ENCODE measurements at places on chromosomes 11 and 22.

- no peak for DNase-seq
Observed at GRCh38 chr22:35311551-35311999, 11.9 kb downstream of the TOM1 start.

GRCh38 chr22:37198258-37199102 is 10.4 kb upstream of the C1QTNF6 start:
- DNase-seq: peak; percentile 89

DNA sequence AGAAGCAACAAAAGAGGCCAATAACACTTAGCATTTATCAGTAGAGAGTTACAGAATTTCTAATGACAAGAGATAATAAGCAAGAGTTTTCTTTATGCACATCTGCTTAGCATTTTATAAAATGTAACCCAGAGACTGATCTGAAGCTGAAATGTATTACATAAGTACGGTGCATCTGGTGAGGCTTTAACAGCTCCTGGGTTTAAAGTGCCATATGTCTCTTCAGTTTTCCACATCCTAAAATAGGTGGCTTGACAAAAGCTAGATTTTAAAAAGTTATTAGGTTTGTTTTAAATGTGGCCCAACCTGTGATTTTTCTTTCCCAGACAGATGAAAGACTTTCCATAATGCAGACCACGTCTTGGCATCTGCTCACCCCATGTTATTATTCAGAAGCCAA is 620.7 kb upstream of the ARHGAP42 start:
- DNase-seq: no peak

GRCh38 chr22:46462726-46463371 is 74.6 kb downstream of the CELSR1 start:
- no peak for DNase-seq

- DNase-seq: peak; percentile 76
Observed at GRCh38 chr22:50252082-50253045, 1.3 kb upstream of the HDAC10 start.

DNA sequence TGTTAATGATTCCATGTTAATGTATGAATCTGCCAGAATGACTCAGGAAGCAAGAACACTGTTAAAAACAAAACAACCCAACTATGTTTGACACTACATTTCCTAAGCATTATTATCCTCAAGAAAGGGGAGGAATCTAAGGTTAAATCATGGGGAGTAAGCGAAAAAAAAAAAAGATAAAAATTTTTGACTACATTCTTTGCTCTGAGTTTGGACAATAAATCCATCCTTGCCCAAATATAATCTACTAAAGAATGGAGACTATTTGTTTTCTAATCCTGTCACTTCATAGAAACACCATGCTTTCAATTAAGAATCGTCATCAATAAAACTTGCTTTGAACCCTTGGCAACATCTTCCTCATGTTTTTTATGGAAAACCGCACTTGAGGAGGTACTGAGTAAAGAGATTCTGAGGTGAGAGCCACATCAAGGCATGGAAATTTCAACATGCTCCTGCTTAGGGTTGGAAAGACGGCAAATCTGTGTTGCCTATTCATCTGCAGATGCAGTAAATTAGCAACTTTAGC is 9.7 kb downstream of the MAML2 start:
- DNase-seq: no peak

- no peak for DNase-seq
Observed at GRCh38 chr22:27541836-27542235, 259.7 kb downstream of the MN1 start.

DNA sequence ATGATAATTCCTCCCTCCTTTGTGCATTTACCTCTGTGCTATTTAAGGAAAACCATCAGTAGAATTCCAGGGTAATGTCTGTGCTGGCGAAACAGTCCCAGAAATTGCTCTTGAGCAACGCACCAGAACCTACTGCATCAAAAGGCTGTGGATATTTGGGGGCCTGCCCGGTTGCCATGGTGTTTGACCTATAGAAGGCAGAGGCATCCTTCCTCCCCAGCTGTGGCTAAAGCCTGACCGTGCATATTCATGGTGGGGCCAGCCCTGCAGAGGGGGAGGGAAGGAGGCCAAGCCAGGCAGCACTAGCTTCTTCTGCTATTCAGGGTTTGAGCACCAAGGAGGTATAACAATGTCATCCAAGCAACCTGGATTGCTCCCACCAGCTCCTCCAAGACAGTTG is 215.0 kb upstream of the E2F8 start:
- peak; percentile 18 for DNase-seq

DNA sequence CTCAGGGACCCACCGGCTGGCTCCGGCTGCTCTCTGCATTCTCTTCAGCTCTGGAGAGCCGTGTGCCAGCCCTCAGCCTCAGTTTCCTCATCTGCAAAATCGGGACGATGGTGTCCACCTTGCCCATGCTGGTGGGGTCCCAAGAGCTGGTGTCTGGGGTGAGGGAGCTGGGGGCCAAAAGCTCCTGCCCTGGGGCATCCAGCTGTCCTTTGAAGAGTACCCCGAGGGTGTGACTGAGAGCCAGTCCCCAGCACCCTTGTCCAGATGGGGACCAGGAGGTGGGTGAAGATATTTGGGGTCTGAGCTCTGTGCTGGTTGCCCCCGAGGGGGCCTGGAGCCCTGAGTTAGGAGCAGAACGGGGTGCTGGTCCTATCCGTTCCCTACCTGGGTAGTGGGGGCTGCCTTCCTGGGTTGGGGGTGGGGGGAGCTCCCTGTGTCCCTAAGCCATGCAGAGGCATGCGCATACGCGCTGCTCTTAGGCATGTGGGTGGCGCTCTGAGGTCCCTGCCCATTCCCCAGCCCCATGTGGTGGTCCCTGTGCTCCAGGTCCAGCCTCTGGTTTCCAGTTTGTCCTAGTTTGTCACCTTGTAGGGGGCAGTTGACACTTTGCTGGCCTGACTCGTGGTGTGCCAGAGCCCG is 4.9 kb downstream of the LRP5 start:
- no peak for DNase-seq

GRCh38 chr22:32628628-32629572 is 154.3 kb downstream of the FBXO7 start:
- no peak for DNase-seq

GRCh38 chr11:104275992-104276391 is 112.0 kb upstream of the PDGFD start:
- DNase-seq: no peak

DNA sequence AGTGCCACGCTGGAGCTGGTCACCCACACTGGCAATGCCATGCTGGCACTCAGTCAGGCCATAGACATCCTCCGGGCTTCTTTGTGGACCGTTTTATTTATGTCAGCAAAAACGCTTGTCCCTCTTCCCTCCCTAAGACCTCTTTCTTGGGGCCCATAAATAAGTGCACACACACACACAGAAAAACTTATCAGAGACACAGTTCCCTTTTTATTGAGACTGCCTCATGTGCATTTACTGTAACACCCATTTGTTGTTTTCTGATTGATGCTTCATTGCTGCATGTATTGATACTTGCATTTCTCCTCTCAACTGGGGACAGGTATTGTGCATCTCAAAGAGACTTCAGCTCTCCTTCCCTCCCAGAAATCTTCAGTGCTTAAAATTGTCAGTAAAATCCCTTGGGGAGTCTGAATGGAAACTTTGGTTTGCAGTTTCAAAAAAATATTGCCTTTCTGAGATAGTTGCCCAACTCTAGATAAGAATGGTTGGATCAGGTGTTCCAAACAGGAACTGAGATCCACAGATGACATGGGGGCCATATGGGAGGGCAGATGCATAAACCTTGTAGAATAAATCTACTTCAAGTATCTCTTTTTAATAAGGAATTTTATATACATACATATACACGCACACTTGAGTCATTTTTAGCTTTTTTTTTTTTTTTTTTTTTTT is 50.9 kb downstream of the PPP2R1B start:
- no peak for DNase-seq

DNA sequence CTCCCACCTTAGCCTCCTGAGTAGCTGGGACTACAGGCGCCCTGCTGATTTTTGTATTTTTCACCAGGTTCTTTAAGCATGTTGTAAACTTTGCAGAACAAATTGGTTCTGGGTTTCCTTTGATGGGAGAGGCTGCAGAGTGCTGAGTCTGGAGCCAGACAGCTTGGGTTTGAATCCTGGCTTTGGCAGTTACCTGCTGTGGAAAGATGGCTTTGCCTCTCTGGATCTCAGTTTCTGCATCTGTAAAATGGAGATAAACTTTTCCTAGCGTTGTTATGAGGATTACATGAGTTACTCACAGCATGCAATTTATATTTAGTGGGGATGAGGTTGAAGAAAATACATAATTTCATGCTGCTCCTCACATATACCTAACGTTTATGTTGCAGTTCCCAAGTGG is 19.1 kb downstream of the ZNRF3 start:
- DNase-seq: no peak

DNA sequence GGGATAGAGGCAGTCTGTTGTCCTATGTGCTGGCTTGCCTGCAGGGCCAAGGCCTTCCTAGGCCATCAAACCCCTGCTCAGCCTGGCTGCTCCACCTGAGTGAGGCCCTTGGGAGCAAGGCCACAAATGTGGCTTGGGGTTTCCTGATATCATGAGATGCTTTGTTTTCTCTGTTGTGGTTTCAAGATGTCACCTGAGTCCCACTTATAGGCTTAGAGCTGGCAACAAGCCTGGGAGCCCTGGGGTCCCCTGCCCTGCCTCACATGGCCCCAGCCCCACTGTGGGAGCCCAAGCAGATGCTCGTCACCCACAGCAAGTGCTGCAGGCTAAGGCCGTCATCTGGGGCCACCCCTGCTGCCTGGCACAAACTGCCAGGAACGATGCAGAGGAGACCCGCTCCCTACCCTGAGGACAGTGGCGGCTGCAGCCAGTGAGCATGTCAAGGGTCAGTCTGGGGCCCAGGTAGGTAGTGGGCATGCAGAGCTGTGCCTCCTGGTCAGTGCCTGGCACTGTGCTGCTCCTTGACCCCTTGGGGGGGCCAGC is 75.4 kb upstream of the KCNQ1OT1 start:
- no peak for DNase-seq

- DNase-seq: no peak
Observed at GRCh38 chr22:22886546-22886945, 1.1 kb upstream of the IGLL5 start.

GRCh38 chr22:47123006-47123826 is 360.8 kb downstream of the TBC1D22A start:
- DNase-seq: no peak

- DNase-seq: no peak
Observed at GRCh38 chr11:43879789-43880639, 617 bp upstream of the ALKBH3 start.

- no peak for DNase-seq
Observed at GRCh38 chr11:26704249-26704648, 17.6 kb downstream of the SLC5A12 start.

DNA sequence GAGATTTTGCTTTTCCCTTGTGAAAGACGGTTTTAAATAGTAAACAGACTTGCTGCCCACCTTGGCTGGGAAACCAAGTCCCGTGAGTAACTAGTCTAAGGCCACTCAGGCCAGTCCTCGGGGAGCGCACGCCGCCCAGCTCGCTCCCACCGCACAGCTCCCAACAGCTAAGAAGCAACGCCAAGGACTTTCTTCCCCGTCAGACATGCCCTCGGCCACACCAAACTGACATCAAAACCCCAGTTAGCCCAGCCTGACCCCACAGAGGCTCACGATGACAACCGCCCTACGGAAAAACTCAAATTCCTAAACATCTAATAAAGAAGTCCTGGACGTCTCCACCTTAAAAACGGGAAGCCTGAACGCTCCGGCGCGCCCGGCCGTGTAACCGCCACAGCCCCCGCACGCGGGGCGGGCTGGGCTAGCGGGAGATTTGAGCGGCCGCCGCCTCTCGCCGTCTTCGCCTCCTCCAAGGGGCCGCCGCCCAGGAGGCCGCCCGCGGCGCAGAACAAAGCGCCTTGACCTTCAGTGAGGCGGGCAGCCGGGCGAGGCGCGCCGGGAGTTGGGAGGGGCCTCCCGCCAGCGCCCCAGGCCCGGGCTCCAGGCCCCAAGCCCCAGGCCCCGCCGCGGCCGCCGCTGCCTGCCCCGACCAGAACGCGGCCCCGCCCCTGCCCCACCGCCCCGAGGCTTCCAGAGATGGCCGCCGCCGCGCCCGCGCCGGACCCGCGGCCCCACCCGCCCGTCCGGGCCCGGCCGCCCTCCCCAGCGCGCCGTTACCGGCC is 486 bp downstream of the NAP1L4 start:
- DNase-seq: peak; percentile 44

DNA sequence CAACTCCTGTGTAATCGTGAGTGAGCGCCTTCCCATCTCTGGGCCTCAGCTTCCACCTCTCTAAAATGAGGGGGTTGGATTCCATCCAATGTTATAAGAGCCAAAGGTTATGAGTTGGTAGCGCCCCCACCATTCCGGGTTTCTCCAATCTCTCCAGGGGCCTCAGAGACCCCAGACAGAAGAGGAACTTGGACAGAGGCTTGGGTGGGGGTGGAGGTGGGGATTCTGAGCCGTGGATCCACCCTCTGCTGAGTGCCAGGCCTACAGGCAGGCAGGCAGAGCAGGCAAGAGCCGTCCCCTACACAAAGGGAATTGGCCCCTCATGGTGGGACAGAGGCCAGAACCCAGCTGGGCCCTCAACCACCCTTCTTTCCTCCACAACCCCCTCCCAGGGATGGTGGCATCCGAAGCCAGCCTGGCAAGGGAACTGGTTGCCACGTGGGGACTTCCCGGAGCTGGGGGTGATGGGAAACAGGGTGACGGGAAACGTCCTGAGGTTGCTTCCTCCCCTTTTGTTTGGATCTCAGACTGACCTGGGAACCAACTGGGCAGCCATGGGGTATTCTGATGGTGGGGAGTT is 31.8 kb downstream of the TXN2 start:
- DNase-seq: no peak

- no peak for DNase-seq
Observed at GRCh38 chr11:6197466-6198200, 1.4 kb upstream of the OR52W1 start.

- no peak for DNase-seq
Observed at GRCh38 chr22:33144721-33145120, 86.5 kb upstream of the SYN3 start.

- DNase-seq: no peak
Observed at GRCh38 chr11:9726321-9727022, 62.6 kb downstream of the SWAP70 start.

GRCh38 chr11:69636512-69637197 is 4.3 kb upstream of the CCND1 start:
- DNase-seq: no peak

- no peak for DNase-seq
Observed at GRCh38 chr11:6962141-6962540, 35.9 kb downstream of the ZNF215 start.

- DNase-seq: no peak
Observed at GRCh38 chr11:28834877-28835276, 726.7 kb downstream of the METTL15 start.

DNA sequence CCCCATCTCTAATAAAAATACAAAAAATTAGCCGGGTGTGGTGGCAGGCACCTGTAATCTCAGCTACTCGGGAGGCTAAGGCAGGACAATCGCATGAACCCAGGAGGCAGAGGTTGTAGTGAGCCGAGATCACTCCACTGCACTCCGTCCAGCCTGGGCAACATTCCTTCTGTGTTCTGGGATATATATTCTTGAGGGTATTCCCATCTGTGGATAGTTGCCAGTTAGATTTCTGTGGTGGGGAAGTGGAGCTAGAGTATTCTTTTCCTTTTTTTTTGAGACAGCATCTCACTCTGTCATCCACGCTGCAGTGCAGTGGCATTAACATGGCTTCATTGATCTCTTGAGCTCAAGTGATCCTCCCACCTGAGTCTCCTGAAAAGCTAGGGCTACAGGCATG is 9.1 kb upstream of the ZNF74 start:
- DNase-seq: no peak

GRCh38 chr11:80317612-80318011 is 876.8 kb upstream of the TENM4 start:
- no peak for DNase-seq

GRCh38 chr11:69377953-69378302 is 84.0 kb downstream of the MYEOV start:
- no peak for DNase-seq

GRCh38 chr11:62923601-62924411 is 2.6 kb upstream of the CHRM1 start:
- no peak for DNase-seq
